ENCODE measurements at places on chromosomes 1 and 21.

GRCh38 chr1:89957107-89957506, 37.8 kb upstream of the ZNF326 start:
- DNase-seq = peak; percentile 28

GRCh38 chr1:918353-918752, 5.4 kb upstream of the SAMD11 start:
- no peak for DNase-seq

- no peak for DNase-seq
Measured at GRCh38 chr1:38433084-38433722, 386.6 kb upstream of the POU3F1 start.

DNA sequence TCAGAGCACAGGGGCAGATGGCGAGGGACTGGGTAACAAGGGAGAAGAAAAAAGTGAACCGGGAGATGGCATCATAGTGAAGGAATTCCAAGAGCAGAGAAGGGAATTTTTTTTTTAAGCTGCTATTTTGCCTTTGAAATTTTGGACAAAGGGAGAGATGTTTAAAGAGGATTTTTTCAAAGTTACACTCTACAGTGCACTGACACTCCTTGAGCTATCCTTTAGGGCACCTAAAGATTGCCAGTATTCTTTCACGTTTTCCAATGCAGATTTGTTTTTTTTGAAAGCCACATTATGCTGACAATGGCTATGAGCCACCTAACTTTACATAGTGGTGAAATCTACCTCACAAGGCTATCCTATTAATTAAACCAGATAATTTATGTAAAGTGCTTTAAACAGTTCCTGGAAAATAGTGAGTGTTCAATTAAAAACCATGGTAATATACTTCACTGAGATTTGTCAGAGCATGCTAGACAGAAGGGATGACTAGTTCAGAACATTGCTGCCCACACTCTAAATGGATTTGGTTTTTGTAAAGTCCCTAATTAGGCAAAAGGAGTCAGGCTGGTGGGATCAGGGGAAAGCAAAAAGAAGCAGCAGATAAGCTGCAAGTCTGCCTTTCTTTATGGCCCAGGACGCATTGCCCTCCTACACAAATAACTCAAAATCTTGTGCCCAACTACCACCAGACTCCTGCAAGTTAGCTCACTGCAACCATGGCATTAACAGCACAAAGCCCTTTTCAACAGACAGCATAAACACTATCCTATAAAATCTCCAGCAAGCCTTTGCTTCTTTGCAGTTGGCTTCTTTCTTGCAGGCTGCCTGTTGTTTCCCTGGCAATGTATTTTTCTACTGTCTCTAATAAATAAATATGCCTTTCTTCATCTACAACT, 53.9 kb downstream of the PRDX6 start:
- DNase-seq = no peak

DNA sequence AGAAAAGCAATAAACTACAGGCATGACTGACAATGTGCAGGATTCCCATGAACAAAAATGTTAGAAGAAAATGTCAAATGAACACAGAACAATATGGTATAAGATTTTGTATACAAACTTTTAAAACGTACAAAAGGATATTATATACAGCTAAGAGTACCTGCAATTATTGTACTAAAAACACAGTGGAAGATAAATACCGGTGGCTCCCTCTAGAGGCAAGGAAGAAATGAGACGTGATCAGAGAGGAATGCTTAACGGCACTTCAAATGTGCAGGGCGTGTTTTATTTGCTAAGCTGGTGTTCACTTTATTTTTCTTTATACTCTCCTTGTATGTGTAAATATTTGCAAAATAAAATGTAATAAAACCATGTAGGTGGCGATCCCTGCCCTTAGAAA, 191.8 kb upstream of the SAMSN1 start:
- peak; percentile 79 for DNase-seq

DNA sequence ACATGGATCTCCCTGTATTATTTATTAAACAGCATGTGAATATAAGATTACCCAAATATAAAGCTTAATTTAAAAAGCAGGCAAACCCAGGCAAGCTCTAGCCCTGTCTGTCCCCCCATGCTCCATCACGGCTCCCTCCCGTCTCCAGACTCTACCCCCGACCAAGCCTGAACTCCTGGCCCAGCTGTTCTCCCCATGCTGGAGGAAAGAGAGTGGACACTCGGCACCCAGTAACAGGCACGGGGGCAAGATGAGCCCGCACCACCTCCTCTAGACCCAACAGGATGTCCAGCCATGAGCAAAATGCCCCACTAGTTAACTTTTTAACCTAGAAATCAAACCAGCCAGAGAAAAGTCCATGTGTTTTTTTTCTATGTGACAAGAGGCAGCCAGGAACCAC, 19.3 kb downstream of the SLC19A1 start:
- no peak for DNase-seq

GRCh38 chr1:23701996-23702395, 10.4 kb downstream of the RPL11 start:
- no peak for DNase-seq

DNA sequence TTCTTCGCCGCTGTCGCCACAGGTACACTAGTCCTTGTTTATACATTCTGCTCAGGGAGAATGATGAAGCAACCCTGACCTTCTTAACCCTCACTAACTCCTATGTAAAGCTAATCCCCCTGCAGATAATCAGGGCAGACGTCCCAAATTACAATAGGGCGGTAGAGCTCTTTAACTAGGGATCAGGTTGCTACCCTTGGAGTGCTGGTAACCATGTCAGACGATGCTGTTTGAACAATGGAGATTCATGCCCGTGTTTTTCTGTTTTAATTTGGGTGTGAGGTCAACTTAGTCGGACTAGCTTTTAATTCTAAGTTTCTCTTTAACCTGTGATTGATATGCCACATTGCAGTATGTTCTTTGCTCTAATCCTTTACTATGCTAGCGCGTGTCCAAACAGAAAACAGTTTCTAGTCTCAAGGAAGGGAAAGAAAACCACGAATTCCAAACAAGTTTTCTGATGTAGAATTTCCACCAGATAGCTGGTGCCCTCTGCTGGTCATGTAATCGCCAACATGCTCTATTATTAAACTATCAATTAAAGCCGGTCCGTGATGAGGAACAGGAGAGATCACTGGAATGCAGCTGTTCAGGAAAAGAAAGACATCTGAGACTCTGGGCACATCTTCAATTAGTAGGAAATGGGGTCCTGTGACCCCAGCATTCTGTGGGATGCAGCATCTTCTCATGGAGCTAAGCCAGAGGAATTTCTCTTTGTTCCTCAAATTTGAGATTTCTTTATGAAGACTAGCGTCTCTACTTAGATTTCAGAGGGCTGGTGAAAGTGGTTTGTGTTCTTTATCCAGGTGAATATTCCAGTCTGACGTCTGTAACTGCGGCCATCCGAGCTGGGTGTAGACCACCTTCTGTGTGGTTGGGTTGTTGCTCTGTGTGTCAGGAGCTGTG, 18.3 kb upstream of the VAMP3 start:
- DNase-seq = peak; percentile 42

DNA sequence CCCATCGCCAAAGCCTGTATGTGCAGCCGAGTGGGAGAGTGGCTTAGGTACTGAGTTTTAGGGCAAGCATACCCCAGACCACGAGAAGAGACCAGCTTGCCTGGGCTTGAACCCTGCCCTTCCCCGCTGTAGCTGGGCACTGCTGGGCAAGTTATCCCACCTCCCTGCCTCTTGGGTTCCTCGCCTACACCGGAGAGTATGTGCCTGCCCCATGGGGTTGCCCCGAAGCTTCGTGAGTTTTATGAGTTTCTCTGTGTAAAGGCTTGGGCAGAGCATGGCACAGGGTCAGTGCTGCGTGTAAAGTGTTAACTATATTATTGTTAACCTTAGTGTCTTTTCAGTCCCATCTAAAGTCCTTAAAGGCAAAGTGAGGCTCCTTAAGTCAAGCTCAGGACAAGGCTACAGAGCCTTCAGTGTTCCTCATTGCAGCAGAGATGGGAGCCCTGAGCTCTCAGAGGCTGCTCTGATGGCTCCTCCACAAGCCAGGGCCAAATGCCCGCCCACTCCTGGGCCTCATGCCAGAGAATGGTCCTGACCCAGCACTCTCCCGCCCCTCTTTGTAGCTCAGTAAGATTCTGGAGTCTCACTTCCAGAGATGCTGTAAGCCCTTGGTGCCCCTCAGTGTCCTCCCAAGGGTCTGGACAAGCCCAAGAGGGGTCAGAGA, 37.0 kb upstream of the KCNA10 start:
- no peak for DNase-seq

GRCh38 chr1:41640141-41640751, 155.8 kb upstream of the EDN2 start:
- no peak for DNase-seq

Data from erythroblast (primary cell).